Cerebellum (tissue), 4 donors: ENCODE measurements at places on chromosomes 3 and 15. TPM values are rescaled to one million over a fixed set of nuclear protein-coding genes. Genes with fewer than 3 reads are reported as not detected.

Gene KBTBD8
- total RNA-seq, result 9.0 TPM

Gene TGM4
- not detected for total RNA-seq

Gene WDR49
- 48.5 TPM for total RNA-seq

Gene A4GNT
- not detected for total RNA-seq

DNA sequence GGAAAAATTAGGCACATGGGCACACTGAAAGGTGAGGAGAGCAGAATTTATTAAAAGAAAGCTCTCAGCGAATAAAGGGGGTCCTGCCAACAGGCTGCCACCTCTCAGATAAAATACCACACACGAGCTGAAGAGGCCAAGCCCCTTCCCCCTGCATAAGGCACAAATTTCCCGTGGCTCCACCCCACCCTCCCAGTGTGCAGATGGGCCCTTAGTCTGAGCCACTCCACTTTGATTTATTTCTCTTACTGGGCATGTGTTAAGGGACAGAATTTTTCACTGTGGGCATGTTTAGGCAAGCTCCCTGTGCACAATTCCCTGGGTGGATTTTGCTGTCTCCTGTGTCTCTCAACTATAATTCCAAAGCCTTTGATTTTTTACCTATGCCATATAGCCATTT, 409.8 kb downstream of the TBL1XR1 start:
- DNase-seq, result no peak

DNA sequence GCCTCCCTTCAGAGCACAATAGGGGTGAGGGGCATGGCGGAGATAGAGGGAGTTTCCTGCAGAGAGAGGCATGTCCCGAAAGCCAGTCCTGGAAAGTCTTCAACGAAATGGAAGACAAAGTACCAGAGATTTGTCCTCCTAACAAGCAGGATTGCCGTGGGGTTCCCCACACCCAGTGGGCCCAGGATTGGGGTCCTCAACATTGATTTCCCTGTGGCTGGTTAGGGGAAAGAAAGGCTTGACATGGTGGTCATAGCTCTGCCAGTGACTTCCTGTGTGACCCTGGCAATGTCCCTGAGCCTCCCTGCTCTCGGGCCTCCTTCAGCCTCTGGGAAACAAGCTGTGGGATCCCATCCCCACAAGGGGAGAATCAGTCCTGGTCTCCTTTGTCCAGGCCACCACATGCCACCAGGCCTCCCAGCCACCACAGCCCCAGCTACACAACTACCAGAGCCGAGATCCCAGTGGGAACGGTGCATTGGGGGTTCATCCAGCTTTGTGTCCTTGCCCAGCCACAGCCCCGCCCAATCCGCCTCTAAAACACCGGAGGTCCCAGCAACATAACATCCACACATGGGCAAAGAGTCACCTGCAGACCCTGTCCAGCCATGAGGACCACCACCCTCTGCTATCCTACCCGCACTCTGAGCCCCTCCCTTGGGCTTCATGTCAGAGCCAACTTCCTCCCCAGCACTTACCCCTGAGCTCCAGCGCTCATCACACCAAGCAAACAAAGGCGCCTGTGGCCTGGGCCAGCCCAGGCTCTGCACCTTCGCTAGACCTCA, 63.0 kb downstream of the ADAMTS17 start:
- DNase-seq, result no peak

DNA sequence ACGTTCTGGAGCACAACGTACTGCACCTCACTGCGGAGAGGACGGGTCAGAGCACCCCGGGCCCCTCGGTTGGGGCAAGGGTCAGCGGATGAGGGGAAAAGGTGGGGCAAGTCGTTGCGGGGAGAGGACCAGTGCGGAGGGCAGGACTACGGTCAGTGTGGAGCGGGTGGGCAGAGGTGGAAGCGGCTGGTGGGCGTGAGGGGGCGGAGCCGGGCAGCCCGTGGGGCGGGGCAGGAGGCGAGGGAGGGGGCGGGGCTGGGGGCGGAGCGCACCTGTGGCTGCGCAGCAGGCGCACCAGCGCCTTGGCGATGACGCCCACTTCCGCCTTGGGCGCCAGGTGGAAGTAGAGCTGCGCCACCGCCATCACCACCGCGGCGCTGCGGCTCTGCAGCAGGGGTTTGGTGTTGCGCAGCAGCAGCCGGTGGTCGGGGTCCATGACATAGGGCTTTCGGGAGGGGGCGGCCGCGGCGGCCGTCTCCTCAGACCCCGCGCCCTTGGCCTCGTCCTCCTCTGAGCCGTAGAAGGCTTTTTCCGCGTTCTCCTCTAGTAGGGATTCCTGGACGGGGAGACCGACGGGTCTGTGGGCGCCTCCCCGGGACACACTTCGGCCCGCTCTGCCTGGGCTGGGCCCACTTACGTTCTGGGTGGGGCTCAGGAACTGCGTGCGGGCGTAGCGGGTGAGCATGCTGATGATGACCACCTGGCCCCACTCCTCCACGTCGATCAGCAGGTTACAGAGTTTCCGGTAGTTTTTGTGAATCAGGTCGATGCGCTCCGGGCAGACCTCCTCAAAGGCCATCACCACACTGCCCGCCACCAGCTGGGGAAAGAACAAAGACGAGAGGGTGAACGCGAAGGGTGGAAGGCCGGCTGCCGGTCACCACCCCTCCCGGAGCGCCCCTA, 29.2 kb downstream of the AP3B2 start:
- no peak for DNase-seq

DNA sequence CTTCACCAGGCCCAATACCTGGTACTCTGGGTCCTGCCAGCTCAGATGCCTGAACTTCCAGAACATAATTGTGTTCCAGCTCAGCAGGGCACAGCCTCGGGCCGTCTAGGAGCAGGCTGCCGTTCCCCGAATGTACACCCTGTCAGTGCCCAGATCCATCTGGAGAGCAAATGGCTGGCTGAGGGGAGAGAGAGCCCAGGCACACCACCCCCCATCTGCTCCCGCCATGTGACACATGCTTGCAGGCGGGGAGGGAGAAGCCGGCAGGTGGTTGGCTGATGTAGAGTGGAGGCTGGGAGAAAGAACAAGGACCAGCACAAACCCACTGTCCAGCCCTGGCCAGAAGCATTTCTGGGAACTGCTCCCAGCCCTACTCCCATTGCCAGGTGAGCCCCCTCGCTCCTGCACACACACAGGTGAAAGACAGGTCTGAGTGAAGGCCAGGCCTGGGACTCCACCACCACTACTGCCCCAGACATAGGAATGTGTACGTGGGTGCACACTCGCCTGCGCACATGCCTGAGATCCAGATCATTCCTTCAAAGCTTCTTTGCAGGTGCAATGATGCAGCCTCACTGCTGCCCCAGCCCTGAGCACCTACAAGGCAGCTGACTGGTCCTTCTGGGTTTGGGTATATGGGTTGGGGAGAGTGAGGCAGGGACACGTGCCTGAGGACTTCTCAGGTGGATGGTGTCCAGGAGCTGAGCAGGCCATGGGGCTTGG, 53.5 kb downstream of the SEMA5B start:
- peak; percentile 86 for DNase-seq
